ENCODE measurements at places on chromosomes 11 and 22.

DNA sequence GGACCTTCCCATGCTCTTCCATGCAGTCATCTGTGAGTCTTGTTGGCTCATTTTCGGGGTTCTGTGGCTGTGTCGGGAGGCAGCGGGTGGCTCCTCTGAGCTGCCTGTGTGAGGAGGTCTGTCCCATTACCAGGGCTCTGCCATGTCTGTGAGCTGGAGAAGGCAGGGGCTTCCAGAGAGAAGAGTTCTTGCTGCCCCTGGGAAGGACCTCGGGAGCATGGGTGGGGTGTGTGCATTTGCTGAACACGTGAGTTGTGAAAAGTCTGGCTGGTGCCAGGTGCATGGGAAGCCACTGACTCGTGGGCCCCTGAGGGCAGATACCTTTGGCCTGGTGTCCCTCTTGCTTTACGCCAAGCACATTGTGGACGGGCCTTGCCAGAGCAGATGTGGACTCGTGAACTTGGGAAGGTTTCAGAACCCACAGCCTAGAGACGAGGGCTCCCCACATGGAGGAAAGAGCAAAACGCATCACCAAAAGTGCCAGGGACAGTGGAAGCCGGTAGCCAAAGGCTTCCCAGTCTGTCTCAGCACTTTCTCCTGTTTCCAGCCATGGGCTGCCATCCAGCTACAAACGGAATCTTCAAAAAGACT lies 1324.5 kb downstream of the BRD1 start:
- DNase-seq = no peak

GRCh38 chr11:2275334-2276279 lies 5.2 kb upstream of the ASCL2 start:
- DNase-seq = no peak

DNA sequence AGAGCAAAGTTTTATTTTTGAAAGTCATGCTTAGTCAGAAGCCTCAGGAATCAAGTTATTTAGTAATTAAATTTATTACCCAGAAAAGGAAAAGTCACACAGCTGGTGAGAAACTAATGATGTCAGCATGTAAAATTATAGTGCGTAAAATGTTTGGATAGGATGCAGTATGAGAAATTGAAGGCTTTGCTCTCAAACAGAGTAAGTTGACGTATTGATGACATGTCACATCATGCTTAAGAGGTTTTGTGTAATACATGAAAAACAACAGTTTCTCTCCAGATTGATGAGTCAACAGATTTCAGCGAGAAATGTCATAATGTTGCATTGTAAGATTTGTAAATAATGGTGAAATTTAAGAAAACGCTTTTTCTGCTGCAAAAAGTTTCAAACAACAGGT lies 769.8 kb downstream of the METTL15 start:
- no peak for DNase-seq

GRCh38 chr11:71548716-71549151 lies 514 bp downstream of the KRTAP5-9 start:
- no peak for DNase-seq

DNA sequence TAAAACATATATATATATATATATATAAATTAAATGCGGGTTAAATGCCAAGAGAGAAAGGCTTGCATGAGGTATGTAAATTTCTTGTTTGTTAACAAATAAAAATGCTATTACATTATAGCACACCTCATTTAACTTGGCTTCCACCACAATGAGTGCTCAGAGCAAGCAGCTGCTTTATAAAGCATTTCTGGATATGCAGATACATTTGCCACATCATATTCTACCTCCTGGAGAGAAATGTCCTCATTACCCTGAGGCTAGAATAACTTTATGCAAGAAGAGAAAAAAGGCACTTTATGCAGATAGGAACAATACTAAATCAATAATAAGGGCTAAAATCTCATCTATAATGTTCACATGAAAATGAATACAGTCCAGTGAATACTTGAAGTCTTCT lies 181.7 kb upstream of the CCDC90B start:
- no peak for DNase-seq

GRCh38 chr22:31923136-31923535 lies 21.2 kb upstream of the YWHAH start:
- no peak for DNase-seq

DNA sequence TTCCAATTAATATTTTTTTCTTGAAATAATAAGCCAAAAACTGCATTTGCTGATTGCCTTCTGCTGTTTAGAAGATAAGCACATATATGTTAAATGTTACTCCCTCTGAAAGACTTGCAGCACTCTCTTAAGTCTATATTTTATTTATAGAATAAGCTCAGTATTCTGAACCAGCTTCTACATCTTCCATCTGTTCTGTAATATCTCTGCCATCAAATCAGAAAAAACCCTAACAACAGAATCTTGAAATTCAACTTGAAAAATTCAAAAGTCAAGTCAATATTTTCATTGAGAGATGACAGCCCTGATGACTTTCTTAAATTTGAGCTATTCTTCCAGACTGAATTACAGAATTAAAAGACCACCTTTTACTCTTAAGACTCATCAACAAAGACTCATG lies 247.9 kb downstream of the NELL1 start:
- DNase-seq = no peak

DNA sequence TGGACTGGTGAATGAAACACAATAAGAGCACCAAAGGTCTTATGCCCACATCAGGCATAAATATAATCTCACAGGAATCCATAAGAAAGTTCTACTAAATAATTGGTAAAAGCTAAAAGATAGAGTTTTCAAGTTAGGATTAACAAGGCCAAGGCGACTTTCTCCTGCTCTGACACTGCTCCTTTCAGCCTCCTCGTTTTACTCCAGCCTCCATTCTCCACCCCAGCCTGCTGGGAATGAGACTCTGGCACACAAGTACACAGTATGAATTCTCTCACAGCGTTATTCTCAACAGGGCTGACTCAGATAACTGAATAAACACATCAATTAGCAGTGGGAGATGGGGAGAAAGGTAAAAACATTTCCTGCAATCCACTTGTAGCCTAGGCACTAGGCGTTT lies 94.9 kb downstream of the APOL5 start:
- DNase-seq = no peak

- DNase-seq = no peak
Measured at GRCh38 chr22:50436841-50437341, 37.9 kb downstream of the SBF1 start.

- no peak for DNase-seq
Measured at GRCh38 chr11:130612291-130612851, 163.9 kb downstream of the ADAMTS15 start.

- no peak for DNase-seq
Measured at GRCh38 chr11:81915045-81915444, 818.6 kb downstream of the FAM181B start.

DNA sequence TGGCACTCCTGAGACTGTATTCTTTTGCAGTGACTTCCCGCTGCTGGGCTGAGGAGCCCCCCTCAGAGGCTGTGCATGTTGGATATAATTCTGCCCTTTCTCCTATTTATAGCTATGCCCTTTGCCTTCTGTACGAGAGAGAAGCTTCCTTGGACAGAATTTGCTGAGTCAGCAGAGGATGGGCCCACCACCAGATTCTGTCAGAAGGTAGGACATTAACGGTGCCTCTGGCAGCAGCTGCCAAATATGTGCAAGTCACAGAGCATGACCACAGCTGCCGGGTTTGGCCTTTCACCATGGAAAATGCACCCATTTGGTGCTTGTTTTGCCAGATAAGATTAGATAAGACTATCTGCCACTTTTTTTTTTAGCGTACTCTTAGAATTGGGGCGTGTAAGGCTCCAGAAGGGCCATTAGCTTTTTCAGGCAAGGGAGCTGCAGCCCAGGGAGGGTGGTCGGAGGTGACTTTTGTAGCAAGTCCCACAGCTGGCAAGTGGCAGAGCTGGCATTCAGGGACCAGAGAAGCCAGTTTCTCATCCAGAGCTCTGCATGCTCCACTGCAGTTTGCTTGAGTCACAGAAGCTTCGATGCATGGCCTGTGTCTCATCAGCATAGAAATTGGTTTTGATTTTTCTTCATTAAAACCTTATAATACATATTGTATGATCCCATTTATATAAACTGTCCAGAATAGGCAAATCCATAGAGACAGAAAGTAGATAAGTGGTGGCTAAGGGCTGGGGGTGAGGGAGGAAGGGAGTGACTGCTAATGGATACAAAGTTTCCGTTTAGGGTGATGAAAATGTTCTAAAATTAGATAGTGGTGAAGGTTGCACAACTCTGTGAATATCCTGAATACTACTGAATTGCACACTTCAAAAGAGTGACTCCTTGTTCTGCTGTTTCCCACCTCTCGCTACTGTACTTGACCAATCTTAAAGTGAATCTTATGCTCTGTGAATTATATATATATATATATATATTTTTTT lies 15.8 kb downstream of the UPB1 start:
- DNase-seq = no peak

GRCh38 chr11:25890626-25891260 lies 441.2 kb upstream of the ANO3 start:
- no peak for DNase-seq

- DNase-seq = no peak
Measured at GRCh38 chr11:66523611-66524010, 13.2 kb downstream of the BBS1 start.

- DNase-seq = no peak
Measured at GRCh38 chr11:128733440-128734102, 39.7 kb downstream of the FLI1 start.

DNA sequence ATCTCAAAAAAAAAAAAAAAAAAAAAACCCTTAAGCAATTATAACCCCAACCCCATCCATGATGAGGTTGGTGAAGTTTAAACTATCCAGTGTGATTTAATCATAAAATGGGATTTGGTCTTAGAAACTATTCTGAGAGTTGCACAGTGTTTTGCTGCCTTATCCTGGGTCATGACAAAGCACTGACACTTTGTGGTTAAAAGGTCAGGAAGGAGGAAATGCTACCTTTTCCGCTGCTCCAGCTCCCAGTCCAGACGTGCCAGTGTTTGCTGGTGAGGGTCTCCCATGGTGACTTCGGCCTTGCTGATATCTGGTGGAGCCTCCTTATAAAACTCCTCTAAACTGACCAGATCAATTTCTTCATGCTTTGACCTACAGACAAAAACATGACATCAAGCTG lies 14.5 kb downstream of the THOC5 start:
- no peak for DNase-seq

DNA sequence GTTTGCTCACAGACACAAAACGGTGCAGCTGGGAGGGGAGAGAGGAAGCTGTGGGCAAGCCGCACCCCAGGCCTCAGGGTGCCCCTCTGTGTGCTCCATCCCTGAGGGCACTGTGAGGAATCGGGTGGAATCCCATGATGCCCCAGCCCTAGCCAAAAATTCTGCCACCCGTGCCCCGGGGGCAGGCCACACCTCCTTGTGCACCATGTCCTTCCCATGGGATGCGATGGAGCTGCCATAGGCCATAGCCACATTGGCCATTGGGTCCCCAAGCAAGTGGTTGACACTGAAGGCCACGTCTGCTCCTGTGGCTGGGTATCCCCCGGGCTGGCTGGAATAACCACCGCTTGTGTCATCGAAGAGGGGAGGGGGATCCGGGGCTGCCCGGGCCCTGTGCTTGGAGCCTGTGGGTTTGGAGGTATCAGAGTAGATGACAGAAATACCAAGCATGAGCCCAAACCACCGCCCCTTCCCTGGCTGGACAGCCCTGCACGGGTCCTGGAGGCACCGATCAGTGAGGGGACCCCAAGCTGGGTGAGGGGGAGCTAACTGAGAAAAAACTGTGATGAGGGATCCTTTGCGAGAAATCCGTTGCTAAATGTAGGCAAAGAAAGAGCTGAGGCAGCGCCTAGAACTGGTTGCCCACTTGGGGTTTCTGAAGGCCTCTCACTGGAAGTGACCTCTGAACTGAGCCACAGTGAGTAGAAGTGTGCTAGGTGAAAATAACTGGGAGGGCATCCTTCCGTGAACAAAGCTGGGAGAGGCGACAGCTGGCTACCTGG lies 863 bp downstream of the YIF1A start:
- DNase-seq = no peak

DNA sequence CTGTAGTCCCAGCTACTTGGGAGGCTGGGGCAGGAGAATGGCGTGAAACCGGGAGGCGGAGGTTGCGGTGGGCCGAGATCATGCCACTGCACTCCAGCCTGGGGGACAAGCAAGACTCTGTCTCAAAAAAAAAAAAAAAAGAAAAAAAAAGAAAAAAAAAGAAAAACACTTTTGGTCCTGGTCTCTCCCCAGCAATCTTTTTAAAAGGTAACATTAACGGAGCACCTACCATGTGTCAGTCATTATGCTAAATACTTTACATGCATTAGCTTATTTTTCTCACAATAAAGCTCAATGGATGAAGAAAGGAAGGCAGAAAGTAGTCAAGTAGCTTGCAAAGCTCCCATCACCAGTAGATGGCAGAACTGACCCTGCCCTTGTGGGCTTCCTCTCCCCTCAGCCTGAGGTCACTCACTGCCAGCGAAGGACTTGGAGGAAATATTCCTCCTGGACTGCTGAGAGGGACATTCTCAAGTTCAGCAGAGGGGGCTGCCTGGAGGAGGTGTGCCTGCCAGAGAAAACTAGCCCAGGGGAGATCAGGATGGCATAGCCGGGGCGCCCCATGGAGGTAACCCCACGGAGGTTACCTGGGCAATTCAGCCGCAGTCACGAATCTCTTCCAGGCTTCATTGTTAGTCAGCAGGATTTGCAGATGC lies 15.5 kb downstream of the APOL3 start:
- no peak for DNase-seq

DNA sequence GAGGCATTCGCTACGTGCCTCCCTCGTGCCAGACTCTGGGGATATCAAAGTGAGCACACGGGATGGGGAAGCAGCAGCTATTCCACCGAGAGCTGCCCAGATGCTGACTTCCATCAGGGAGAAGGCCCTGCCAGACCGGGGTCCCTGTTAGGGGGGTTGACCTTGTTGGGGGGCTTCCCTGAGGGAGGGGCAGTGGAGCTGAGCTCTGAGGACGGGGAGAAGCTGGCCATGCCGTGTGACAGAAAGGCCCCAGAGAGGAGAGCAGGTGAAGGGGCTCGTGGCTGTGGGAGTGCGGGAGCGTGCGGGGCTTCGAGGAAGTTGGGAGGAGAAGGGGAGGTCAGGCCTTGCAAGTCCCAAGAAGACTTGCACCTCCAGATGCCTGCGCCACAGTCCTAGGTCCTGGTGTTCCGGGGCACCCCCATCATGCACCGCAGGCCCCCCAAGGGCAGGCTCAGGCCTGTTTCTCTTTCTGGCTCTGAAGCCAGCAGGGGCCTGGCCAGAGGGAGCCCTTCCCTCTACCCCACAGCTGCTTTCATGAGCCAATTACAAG lies 94.4 kb downstream of the ARHGAP8 start:
- no peak for DNase-seq

DNA sequence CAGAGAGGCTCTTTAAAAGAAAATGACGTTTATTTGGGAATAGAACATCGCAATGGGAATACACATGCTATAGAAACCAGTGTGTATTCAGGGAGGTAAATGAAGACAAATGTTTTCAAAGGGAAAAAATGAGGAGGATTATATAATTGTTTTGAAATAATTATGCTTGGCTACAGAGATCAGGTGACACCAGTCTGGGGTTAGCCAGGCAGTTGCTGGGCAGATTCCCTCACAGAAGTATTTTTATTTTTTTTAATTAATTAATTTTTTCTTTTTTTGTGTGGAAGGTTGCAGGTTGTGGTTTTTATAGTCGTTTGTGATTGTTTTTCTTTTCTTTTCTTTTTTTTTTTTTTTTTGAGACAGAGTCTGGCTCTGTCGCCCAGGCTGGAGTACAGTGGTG lies 5.6 kb upstream of the STARD10 start:
- no peak for DNase-seq

- no peak for DNase-seq
Measured at GRCh38 chr11:45511566-45511965, 153.9 kb downstream of the CHST1 start.

Measured in effector memory CD4-positive, alpha-beta T cell (primary cell).